ENCODE measurements at places on chromosomes 3 and 15.

- no peak for DNase-seq
Measured at GRCh38 chr3:55264919-55265318, 222.2 kb downstream of the WNT5A start.

DNA sequence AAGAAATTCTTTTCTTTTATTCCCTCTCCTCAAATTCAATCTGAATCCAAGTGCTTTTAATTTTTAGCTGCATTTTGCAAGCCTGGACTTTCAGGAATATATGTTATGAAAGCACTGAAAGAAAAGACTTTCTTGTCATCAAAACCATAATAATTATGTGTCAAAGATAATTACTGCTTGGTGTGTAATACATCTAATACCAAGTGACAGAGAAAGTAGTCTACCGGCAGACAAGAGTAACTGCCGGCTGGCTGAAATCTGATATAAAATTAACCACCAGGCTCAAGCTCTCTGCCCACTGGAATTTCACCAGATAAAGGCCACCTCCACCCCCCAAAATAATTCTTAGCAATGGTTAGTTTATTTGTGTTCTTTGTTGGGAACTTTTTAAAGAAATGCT is 220.9 kb upstream of the CDIN1 start:
- DNase-seq, result no peak

- DNase-seq, result no peak
Measured at GRCh38 chr3:60202052-60202726, 1049.1 kb downstream of the FHIT start.

- no peak for DNase-seq
Measured at GRCh38 chr3:84125760-84126159, 833.0 kb upstream of the CADM2 start.

DNA sequence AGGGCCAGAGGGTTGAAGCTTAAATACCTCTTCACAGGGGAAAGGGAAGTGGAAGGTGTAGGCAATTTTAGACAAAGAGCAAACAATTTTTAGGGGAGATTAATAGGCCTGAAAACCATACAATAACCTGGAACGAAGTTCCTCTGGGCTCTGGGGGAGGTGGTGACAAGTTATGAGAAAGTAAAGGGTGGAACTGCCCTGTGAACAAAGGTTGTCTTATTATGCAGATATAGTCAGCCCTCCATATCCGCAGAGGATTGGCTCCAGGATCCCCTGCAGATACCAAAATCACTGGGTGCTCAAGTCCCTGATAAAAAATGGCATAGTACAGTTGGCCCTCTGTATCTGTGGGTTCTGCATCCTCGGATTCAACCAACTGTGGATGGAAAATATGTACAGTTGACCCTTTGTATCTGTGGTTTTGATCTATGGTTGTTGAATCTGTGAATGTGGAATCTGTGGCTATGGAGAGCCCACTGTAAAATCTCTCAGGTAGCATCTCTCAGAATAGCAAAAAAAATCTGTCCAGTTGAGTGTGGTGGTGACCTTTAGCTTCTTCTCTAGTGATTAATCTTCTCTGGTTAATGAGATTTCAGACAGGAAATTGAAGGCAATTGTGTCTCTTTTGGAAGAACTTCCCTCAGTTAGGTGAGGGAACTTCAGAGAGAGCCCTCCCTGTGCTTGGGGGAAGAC is 40.2 kb downstream of the CLEC3B start:
- no peak for DNase-seq

- no peak for DNase-seq
Measured at GRCh38 chr15:71547011-71547410, 263.3 kb upstream of the NR2E3 start.

GRCh38 chr3:9779075-9779593 is 9.4 kb upstream of the CAMK1 start:
- no peak for DNase-seq

GRCh38 chr3:47617086-47618010 is 38.7 kb upstream of the CSPG5 start:
- DNase-seq, result no peak

DNA sequence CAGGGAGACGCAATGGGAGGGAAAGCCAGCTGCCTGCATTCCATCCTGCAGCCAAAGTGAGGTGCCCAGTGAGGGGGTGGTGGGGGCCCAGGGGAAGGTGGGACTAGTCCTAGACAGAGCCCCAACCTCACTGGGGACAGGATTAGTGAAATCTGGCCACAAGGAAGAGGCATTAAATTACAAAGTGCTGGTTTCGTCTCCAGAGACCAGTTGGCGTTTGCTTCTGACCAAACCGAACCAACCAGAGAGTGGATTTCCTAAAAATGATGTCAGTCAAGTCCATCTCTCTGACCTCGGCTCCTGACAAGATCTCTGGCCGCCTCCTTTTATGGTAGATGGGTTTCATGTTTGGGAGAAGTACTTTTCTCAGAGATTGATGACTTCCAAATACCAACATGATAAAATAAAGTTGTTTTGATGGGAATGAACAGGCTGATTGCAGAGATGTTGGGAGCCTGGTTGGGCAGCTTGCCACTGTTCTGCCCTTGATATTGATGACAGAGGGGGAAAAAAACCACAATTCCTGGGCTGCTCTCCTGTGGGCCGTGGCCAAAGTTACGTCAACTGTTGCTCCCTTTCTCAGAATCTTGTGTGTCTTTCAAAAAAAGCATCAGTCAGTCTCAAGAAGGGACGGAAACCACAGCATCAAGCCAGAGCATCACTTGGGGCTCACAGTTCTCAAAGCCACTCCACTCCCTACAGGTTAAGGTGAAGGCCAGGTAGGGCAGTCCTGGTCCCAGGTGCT is 24.6 kb downstream of the ITGA11 start:
- DNase-seq, result no peak

GRCh38 chr3:56921573-56922453 is 120.1 kb upstream of the ARHGEF3 start:
- no peak for DNase-seq

DNA sequence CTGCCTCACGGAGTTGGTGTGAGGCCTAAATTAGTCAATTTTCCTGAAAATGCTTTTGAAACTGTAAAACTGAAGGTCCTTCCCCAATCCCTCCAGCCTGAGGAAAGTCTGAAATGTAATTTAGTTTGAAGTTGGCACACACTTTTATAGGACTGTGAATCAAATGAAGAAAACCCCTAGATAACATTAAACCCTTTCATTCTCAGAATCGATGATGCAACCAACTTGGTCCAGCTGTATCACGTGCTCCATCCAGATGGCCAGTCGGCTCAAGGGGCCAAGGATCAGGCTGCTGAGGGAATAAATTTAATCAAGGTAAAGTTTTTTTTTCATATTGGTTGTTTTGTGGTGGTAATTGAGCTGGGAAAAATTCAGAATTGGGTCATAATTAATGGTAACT is 11.7 kb downstream of the MRPS22 start:
- no peak for DNase-seq

GRCh38 chr3:52134761-52135160 is 19.5 kb downstream of the POC1A start:
- no peak for DNase-seq

DNA sequence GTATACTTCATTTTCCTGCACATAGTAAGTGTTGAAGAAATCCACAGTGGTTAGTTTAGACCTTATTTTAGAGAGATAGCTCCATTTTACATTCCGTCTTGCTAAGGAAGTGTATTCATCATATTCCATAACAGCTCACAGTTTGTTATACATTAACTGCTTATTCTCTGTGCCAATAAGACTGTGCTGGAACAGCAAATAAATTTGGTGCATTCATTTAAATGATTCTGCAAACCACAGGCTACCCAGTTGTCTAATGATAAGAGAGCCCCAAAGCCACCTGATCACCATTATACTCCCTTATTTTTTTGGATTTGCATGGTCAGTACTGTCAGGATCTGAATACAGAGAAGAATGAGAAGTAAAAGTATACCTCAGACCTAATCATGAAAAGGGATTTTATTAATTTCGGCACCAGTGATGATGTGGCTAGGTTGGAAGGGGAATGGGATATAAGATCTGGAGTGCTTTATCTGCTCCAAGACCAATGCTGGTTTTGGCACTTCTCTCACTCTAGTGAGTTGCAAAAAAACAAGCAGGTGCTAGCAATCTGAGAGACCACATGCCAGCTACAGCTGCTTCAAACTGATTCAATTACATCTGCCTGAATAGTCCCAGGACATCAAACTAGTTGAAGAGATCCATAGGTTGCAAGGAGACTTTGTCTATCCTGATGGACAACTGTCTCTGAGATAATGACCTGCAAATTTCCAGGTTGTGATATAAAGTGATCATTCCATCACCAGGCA is 254.8 kb downstream of the ZBTB20 start:
- no peak for DNase-seq

GRCh38 chr3:123653221-123653682 is 68.4 kb upstream of the HACD2 start:
- no peak for DNase-seq

DNA sequence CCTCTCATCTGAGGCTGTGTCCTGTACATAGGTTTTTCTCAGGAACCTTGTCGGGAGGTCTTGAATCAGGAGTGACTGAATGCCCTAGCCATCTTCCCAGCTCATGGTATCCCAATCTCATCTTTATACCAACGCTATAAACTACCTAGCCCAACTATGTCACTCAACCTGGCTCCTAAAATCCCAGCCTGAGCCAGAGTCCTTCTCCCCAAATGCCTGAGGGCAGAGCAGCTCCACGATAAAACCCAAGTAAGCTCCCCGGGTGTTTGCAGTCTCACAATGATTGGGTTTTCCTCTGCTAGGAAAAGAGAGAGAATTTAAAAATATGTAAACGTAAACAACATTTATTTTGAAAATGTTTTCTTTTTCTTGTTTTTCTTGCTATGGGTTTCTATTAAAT is 14.4 kb downstream of the EIF1B start:
- DNase-seq, result no peak

DNA sequence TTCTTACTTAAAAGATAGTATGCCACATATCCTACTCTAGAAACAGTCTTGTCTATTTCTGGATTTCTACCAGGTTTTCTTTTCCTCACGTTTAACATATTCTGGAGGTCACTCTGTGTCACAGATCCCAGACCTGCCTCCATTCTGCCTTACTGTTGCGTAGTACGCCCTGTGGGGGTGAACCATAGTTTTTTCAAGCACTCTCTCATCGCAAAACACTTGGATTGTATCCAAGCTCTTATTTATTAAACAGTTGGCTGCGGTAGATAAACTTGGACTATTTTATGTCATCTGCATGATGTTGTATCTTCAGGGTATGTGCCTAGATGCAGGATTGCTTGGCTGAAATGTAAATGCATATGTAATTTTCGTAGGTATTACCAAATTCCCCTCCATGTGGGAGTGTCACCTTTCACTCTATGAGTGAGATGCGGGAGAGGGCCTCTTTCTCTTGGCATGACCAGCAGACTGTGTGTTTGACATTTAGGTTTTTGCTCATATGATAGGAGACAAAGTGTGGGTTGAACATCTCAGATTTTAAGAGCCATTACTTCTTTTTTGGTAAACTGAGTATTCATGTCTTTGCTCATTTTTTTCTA is 55.8 kb downstream of the ABTB1 start:
- DNase-seq, result no peak

- no peak for DNase-seq
Measured at GRCh38 chr3:5296362-5296761, 108.9 kb downstream of the EDEM1 start.

DNA sequence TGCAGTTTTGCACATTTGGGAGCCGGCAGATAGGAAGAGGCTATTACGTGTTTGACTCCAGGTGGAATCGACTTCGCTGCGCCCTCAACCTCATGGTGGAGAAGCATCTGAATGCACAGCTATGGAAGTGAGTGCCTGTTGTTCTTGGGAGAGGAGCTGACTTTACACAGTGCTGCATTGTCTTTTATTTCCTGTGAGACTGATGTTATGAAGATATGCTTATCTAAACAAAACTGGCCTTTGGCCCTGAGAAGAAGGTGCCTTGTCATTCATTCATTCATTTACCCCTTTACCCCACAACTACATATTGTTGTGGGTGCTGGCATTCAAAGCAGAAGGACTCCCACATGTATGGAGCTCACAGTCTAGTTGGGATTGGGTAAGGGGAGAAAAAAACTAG is 32.6 kb downstream of the PSMD6 start:
- DNase-seq, result no peak

- DNase-seq, result no peak
Measured at GRCh38 chr15:72907733-72908132, 124.2 kb upstream of the ADPGK start.

DNA sequence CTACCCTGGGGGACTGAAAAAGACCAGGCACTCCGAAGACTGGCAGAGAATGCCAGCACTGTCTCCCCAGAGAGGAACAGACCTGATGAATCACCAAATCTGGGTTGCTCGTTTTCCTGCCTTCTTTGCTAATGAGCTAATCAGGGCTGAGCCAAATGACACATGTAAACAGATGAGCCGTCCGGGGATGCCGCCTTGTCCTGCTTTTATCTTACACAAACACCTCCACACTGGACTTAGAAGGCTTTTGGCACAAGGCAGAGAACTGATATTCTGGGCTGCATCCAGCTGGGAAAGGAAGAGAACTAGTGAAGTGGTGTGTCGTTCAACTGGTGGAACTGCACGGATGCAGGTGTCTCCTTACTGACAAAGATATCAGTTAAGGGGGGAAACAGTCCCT is 88.1 kb downstream of the MECOM start:
- DNase-seq, result no peak

DNA sequence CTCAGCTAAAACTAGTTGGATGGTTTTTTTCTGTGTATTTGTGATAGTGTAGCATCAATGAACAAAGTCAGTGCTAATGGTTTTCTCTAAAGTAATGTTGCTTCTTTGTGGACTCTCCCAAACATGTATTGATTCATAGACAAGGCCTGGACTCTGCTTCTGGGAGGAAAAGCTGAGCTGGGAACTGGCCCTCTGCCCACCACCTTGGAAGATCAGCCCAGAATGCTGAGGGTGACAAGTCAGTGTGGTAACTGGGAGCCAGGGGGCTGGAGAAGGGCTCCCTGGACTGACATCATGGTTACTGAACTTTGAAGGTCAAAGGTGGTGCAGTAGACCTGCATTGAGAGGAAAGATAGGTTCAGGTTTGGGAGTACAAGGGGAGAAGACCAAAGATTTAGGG is 3.0 kb downstream of the ARHGAP31 start:
- DNase-seq, result no peak

DNA sequence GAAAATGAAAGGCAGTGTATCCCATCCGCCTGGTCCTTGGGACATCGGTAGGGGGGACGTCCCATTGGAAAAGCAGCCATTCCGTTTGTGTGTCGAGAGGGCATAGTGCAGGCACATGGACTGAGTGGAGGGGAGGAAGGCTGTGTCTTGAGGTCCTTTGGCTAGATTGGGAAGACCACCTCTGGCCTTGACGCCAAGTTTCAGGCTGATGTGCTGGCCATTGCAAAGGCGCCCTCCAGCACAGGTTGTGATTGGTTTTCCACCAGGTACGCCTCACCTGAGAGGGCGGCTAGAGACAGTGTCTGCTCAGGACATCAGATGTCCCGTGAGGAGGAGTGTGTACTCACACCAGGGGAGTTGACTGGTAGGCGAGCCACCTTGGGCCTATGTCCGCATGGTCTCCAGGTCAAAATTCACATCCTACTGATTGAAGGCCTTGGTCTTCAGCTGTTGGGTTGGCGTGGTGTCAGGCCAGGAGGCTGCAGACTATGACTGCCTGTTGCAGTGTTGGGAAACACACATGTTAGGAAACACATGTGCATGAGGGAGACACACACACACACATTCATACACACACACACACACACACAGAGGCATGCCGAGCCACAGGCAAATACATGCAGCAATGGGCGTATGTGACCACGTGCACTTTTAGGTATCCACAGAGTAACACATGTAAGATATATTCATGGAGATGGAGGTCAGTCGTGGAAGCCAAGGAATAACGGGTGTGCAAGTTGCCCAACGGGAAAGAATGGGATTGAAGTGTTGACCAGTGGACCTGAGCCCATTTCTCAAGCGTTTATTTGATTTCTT is 98.4 kb downstream of the SNRPN start:
- DNase-seq, result no peak

- DNase-seq, result no peak
Measured at GRCh38 chr3:45943207-45943846, at the start of gene CXCR6. Gene CXCR6 (plus strand): TSS chr3:45943464. CDS start chr3:45946482, 3,018 bp downstream.

- no peak for DNase-seq
Measured at GRCh38 chr3:32835961-32836360, 18.2 kb downstream of the TRIM71 start.

Data from stimulated activated CD8-positive, alpha-beta memory T cell treated with anti-CD3 and anti-CD28 coated beads, Interleukin-4, amount 100 ng/mL, for 1 hour (primary cell).